ENCODE measurements at places on chromosomes 3 and 15.

GRCh38 chr15:90840954-90841353 lies 27.4 kb upstream of the FURIN start:
- no peak for DNase-seq

- DNase-seq, result no peak
Measured at GRCh38 chr3:40996827-40997710, 202.2 kb upstream of the CTNNB1 start.

GRCh38 chr3:127171721-127172120 lies 21.2 kb upstream of the PRR23E start:
- DNase-seq, result no peak

- no peak for DNase-seq
Measured at GRCh38 chr3:139118835-139119234, 74.1 kb upstream of the PRR23C start.
